Esophagus squamous epithelium (tissue), 5 donors: ENCODE measurements at places on chromosomes 2 and 18.

- DNase-seq: no peak
Observed at GRCh38 chr2:81234711-81235110, 930.2 kb upstream of the LRRTM1 start.

DNA sequence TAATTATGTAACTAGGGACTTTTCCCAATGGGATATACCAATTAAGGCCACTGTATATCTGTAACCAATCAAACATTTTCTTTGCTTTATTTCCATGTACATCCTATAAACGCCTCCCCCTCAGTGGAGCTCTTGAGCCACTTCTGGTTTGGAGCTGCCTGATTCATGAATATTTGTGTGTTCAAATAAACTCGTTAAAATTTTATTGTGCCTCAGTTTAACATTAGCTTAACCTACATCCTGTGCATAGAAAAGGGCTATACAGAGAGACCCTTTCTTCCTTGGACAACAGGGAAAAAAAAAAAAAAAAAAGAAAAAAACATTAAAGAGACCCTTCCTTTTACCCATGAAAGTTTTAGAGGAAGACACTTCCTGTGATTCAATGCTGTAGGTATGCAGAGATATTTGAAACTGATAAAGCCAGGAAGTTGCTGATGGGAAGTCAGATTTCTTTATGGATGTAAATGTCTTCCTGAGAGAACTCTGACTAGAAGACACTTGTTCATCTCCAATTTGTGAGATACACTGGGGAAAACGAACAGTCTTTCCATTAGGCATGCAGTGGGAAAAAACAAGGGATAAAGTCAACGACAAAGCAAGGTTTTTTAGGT lies 614.6 kb upstream of the SOX11 start:
- DNase-seq: no peak

DNA sequence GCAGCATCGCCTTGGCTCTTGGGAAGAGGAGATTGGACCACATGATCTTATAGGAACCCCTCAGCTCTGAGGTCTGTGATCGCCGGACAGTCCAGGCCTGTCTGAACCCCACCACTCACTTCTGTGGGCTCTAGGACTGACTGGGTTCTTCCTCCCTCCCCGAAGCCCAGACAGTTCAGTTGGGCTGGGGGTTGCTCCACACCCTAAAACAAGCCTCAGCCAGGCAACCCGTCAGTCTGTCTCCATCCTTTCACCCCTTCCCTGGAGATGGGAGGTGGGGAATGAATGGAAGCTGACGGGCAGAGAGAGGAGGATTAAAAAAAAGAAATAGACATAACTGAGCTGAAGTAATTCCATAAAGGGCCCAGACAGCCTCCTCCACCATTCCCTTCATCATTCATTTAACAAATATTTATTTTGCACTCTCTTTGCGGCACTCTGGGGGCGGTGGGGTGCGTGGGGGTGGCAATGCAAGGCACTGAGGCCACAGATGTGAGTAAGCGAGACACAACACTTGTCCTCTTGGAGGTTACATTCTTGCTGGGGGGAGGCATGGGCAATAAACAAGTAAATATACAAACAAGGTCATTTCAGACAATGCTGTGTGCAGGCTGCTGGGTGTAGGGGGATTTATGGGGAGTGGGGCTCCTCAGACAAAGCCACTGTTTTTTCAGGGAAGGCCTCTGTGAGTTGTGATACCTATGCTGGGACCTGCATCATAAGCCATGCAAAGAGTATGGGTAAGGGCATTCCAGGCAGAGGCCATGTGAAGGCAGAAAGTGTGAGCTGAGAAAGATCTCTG lies 12.9 kb downstream of the WNT10A start:
- DNase-seq: no peak

GRCh38 chr2:74507926-74508520 lies 528 bp upstream of the PCGF1 start:
- DNase-seq: no peak

DNA sequence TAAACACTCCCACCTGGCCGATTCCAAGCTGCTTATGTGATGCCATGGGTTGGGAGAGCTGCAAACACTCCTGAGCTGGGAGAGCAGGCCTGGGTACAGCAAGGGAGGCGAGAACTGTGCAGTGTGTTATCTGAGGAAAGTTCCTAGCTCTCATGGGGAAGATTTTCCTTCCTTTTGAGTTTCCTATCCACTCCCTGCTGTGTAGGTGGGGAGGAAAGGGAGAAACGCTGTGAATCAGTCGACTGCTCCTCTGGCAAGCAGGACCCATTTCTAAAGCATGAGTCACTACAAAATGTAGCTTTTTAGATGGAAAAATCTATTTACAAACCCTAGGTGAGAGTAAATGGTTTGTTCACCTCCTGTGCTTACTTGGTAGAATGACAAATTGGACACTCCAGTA lies 80.4 kb downstream of the SH3RF3 start:
- no peak for DNase-seq

DNA sequence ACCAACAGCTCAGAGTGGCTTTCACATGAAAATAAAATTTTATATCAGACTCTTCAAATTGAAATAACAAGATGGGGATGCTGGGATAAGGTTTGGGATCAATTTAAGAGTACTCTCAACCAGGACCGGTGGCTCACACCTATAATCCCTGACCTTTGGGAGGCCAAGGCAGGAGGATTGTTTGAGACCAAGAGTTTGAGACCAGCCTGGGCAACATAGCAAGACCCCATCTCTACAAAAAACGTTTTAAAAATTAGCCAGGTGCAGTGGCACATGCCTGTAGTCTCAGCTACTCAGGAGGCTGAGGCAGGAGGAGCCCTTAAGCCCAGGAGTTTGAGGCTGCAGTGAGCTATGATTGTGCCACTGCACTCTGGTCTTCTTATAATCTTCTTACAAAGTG lies 2.6 kb downstream of the LMAN2L start:
- no peak for DNase-seq
